NCI-H524 treated with DMSO at 0.1 percent for 48 hours (cell line): ENCODE measurements at places on chromosomes 16 and 17.
A peak's percentile ranks its signal among the peaks of the same experiment; 100 is the strongest.

DNA sequence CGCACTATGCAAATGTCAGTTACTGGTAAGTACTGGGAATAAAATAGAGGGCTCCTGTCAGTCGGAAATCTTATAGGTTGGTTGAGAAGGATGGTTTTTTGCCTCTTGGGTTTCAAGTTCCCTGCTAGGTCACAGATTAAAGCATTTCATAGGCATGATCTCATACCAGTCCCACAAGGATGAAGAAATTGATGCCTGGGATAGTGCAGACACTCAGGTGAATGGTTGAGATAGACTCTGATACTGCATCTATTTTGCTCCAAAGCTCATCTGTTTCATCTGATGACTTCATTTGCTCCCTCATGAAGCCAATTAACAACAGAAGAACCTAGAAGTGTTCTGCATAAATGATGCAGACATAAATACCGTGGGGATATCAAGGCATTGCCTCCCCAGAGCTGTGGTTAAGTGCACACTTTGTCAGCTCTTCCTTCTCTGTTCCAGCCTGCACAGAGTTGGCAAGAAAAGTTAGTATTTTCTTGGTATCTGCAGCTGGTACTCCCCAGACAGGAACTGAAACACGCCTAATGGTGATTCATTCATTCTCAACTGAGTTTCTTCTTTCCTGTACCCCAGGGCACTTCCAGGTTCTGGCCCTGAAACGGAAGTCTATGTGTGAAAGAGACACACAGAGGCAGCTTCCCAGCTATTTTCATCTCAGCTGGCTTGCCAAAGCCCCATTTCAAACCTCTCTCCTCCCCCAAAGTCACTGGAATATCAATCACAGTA is 418.3 kb upstream of the SALL1 start:
- no peak for DNase-seq

GRCh38 chr16:31477220-31478216 is 5.4 kb upstream of the SLC5A2 start:
- no peak for DNase-seq

GRCh38 chr17:27264068-27264812 is 29.7 kb upstream of the WSB1 start:
- no peak for DNase-seq

DNA sequence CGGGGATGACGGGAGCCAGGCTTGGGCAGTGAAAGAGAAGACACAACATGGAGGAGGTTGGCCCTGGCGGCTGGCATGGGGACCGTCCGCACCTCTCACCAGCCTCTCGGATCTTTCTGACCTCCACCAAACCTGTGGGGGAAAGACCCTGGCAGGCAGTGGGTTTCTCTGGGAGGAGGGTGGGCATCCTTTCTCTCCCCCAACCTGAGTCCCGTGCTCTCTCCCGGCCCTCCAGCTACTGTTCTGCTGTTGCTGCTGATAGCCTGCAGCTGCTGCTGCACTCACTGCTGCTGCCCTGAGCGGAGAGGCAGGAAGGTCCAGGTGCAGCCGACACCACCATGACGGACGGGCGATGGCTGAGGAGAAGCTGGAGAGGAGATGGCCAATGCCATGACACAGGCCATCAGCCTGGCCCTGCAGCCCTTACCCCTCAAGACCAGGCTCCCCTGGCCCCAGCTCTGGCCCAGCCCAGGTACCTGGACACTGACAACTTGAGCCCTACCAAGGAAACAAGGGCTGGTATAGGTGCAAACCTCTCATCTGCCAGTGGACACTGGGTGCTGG is 7.4 kb downstream of the SMIM5 start:
- DNase-seq, result no peak

- peak; percentile 28 for DNase-seq
Observed at GRCh38 chr17:60149691-60150582, at the start of gene CA4. CA4 (plus strand) TSS chr17:60149973; CDS start chr17:60150035, 62 bp downstream.

DNA sequence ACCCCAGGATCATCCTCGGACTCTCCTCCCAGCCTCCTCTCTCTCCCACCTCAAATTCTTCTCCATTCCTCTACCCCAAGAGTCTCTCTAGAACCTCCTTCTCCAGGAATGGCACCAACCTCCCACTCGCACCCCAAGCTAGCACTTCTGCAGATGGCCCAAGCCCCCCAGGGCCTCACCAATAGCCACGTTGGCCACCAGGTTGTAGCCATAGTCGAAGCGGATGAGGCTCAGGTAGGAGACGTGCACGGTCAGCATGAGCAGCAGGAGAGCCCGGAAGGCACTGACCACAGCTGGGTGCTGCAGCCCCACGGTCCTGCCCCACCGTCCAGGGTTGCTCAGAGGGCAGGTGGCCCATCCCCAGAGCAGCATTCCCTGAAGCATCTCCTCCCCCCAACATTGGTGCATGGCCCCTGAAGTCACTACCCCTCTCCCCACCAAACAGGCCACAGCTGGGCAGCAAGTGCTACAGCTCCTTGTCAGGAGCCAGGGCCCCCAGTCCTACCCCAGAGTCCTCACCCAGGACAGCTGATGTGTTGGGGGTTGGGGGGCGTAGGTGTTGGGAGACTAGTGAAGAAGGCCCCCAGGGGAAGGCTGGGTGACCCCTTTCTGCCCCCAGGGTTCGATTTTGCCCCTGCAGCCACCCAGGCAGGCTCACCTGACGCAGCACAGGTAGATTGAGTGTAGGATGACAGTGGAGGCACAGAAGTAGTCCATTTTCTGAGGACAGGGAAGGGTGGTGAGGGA is 5.3 kb downstream of the PNMT start:
- DNase-seq, result no peak

DNA sequence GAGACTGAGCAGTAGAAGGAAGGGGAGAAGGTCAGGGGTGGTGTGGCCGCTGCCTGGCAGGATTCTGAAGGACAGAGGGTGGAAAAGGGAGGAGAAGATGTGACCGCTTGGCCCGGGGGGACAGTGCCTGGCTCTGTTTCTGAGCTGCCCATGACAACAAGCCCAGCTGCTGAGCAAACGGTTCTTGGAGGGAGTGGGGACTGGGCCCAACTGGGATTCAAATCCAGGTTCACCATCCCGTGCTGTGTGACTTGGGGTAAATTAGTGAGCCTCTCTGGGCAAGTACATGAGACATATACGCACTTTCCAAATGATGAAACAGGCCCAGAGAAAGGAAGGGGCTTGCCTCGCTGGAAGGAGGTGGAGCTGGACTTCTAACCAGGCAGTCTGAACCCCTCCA is 23.3 kb downstream of the SEC14L5 start:
- DNase-seq, result no peak

DNA sequence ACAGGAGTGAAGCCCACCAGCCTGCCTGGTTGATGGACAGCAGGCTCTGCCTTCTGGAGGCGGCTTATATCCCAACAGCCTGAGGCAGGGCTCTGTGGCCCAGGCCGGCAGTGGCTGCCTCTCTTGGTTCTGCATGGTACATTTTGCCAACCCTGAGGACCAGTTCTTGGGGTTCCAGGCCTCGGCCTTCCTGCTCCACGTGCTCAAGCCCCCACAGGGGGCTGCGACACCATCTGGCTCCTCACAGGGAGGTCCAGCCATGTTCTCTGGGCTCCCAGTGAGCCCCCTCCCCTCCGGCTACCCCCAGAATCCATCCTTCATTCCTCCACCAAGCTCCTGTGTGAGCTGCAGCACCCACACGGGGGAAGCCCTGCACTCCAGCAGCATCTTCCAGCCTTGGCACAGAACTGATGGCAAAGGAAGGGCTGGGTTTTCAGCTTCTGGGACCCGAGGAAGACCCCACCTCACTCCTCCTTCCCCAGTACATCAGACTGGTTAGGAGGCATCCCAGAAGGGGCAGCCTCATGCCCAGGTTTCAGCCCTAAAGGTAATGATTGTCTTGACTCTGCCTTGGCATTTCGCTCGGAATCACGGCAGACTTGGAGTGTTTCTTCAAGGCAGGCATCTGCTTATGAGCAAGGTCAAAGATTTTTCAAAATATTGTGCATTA is 231.2 kb downstream of the CPPED1 start:
- DNase-seq, result no peak

- DNase-seq, result peak; percentile 56
Observed at GRCh38 chr17:58587713-58588117, 73.3 kb upstream of the MTMR4 start.

DNA sequence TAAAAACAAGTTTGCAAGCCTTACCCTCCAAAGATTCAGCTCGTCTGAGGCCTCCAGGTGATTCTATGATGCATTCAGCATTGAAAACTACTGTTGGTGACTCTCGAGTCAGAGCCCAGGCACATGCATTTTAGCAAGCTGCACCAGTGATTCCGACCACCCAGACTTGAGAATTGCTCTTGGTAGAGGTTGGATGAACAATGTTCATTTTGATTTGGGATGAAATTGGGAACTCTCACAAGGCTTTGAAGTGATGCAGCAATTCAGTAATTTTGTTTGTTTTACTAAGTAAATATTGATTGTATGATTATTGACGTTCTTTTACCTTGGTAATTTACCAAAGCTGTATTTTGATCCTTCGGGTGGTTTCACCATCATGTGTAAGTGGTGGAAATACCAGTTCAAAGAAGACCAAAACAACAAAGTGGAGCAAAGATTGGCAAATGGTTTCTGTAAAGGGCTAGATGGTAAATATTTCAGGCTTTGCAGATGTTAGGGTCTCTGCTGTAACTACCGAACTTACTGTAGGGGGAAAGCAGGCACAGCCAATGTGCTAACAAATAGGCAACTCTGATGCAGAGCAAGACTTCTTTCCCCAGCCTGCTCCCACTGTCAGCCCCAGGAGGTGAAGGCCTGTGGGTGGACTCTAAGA is 11.8 kb downstream of the ALDH3A2 start:
- DNase-seq, result no peak

- DNase-seq, result no peak
Observed at GRCh38 chr16:18969855-18970240, 13.9 kb upstream of the TMC7 start.

DNA sequence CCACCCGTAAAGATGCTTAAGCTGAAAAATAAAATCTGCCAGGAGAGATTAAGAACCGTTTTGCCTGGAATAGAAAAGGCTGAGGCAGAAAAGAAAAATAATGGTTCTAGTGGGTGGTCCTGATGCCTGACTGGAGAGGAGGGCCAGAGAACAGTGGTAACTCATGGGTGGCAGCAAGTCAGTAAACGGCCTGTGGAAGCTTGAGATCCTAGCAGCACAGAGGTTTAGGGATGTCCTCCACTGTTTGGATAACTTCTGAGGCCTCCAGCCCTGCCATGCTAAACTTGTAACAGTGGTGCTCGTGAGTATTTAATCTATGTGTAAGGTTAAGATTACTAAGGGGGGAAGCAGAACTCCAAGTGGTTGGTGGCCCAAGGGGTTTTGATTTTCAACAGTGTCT is 21.2 kb upstream of the PHAF1 start:
- DNase-seq, result no peak

DNA sequence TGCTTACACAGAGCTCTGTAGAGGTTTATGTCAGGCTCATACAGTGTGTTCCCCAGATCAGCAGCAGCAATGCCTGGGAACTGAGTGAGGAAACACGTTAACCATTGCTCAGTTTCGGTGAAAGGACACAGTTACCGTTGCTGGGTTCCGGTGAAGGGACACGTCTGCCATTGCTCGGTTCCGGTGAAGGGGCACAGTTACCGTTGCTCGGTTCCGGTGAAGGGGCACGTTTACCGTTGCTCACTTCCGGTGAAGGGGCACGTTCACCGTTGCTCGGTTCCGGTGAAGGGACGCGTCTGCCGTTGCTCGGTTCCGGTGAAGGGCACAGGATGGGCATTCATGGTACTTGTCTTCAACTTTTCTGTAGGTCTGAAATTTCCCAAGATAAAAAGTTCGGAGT is 81.7 kb downstream of the MRM3 start:
- DNase-seq, result no peak

DNA sequence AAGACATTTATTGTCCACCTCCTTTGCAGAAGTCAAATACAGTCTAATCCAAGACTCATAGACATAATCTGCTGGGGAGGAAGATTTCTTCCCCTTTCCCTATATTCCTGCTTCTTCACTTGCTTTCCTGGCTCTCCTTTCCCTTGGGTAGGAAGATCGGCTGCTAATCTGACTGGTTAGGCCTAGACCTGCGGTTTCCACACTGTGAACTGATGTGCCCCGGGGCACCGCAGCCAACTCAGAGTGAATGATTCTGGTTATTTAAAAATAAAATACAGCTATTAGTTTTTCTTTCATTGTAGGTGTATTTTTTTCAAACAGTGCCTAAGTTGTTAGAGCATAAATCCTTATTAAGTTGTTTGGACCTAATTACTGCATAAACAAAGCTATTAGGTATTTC is 78.9 kb downstream of the DNAH3 start:
- no peak for DNase-seq
